CD4-positive, alpha-beta T cell treated with Interleukin-4 for 4 hours (primary cell): ENCODE measurements at places on chromosomes 3 and 15.

- DNase-seq: no peak
Observed at GRCh38 chr3:100419406-100419805, 18.1 kb downstream of the LNP1 start.

DNA sequence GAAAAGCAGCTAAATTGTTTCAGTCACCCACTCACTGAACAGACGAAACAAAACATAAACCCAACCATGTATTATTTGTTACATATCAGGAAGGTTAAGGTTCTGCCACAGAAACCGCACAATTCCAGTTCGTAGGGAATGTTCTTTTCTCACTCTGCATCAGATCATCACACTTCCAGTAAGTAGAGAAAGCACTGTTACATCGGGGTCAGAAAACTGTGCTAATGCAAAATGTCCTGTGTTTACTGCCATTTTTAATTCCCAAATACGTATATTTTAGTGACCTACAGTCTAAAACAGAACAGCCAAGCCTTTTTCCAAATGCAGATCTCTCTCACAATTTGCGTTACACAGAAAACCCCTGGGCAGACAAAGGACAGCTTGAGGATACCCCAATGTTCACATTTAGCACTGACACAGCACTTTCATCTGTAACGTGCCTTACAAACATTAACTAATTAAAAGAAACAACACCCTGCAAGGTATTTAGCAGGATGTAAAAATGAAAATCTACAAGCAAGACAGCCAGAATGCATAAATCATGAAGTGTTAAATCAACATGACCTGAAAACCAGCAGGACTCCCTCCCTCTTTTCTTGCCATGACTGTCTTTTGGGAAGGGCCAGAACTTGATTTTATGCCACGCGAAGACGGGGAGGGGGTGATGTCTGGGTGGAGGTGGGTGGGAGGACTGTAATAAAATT is 34.8 kb upstream of the SKIL start:
- DNase-seq: no peak

DNA sequence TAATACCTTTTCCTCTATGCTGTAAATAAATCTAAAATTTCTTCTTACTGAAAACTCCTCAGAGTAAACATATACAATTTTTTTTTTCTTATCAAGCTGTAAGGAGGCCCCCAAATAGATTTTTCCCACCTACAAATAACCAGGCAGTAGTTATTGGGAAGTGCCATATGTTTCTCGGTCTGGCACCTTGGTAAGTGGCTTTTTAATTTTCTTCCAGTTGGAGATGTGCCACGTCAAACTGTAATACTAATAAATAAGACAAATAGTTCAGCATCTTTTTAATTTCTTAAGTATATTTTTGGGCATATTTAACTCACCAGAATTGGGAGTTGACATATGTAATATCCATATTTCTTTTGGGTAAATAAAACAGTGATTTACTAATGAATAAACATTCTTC is 346.3 kb downstream of the DIPK2A start:
- no peak for DNase-seq

- DNase-seq: no peak
Observed at GRCh38 chr3:5058471-5058951, 63.6 kb upstream of the ARL8B start.

DNA sequence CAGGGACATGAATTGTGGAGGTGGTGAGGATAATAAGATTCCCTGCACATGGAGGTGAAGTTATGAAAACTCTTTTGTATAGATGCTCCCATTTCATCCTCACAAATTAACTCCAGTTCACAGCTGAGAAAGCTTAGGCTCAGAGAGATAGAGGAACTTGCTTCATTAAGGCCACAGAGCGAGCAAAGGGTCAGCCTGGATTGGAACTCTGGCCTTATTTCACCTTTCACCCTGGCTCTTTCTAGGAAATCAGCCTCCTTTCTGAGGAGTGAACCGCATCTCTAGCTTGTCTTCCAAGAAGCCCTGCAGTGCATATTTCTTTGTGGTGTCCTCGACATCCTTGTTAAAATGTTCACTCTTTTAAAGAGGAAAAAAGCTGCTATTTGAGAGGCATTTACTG is 58.0 kb upstream of the SLC25A26 start:
- DNase-seq: no peak

GRCh38 chr3:171704002-171704401 is 106.3 kb downstream of the PLD1 start:
- DNase-seq: peak; percentile 19

DNA sequence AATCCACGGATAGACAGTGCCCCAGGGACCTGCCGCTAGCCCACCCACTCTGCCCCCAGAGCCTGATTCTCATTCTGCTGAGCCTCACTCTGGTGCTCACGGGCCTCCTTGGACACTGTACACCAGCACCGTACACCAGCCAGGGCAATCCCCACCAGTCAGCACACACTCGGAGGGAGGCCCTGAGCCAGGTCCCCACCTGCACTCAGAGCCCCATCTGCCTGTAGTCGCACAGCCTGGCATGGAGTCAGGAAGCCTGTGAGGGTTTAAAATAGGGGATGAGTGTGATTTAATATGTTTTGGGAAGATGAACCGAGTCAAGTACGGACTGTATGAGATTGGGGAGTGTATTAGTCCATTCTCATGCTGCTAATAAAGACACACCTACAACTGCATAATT is 223.0 kb downstream of the SLCO3A1 start:
- no peak for DNase-seq

DNA sequence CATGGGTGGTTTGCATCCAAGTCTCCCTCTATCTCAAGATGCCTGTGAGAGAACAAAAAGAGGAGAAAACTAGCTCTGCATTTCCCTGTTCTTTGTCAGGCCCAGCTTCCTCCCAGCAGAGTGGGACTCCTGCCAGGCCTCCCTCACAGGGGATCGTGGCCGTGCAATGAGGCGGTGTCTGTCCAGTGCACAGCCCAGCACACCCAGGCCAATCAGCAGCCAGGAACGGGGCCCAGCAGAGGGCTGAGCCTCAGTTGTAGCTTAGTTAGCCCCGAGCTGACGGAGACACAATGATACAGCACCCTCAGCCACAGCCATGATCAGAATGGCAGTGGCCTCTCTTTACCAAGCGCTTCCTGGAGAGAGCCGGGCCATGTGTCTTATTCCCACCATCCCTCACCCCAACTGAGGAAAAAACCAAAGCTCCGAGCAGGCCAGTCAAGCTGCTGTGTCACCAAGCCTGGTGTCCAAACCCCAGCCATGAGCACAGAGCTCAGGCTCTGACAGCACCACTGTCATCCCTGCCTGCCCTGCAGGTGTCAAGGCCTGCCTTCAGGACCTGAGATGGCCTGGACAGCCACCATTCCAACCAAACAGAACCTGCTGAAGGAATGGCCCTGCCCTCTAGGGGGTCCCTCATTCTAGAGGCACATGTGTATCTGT is 71.1 kb downstream of the DNAJB8 start:
- DNase-seq: no peak

DNA sequence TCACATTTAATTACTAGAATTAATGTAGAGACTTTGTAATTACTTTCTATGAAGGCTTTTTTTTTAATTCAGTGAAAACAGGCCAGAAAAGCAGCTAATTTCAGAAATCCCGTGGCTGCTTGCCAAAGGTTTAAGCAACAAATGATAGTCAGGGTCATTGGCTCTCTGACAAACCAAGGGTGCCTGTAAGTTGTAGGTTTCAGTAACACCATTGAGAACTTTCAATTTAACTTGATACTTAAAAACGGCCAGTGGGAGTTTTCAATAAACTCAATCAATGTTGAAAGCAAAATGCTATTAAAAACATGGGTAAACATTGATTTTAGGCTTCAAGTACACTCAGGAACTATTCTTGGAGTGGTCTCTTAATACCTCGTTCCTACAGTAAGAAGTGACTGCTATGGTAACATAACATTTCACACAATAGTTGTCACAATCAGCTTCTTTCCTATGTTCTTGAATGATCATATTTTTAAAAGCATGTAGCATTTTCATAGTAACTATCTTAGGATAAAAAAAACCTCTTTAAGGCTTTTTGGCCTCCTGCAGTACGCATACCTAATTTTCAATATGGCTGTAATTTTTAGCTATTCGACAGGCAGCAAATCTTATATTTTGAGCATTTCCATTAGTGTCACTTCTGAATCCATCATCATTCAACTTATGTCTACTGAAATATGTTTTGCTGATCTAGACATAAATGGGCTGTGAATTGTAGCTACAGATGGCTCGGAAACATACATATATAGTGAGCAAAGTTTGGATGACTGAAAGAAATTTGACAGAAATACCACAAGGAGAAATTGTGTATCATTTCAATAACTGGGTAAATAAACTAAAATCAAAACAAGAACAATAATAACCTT is 592.1 kb upstream of the GBE1 start:
- no peak for DNase-seq

- DNase-seq: no peak
Observed at GRCh38 chr15:67199391-67199790, 55.1 kb downstream of the AAGAB start.
